ENCODE measurements at places on chromosomes 13 and 19.

- DNase-seq, result no peak
Observed at GRCh38 chr13:93375491-93375890, 148.9 kb downstream of the GPC6 start.

DNA sequence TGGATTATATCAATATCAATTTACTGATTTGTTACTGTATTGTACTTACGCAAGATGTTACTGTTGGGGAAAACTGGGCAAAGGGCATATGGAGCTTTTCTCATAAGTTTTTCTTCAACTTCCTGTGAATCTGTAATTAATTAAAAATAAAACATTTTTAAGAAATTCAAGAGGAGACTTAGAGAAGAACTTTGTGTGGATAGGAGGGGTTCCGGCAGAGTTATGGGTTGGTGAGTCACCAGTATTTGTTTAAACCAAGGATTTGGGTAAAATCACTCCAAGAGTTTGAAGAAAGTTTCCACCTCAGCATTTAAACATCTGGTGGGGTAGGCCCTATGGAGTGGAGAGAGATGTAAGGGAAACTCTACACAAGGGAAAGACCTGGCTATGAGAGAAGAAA is 379.6 kb downstream of the TSHZ3 start:
- DNase-seq, result no peak

DNA sequence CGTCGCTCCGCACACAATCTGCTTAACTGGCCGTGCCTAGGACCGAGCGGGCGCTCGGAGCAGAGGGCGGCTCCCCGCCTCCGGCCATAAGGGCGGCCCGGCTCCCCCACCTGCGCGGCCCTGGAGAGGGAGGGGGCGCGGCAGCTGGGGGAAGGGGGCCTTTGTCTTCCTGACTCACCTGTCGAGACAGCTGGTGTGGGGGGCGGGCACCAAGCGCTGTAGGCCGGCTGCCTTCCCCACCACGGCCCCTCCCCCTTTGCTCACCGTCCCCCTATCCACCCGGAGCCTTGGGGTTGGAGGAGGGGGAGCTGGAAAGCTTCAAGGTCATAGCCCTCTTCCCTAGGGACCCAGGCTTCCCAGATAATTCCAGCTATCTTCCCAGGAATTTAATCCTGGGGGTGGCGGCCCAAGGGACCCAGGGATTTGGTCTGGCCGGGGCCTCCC is 1.2 kb downstream of the VASP start:
- DNase-seq, result peak; percentile 48

GRCh38 chr19:2250766-2251105 is 1.6 kb downstream of the AMH start:
- DNase-seq, result no peak

DNA sequence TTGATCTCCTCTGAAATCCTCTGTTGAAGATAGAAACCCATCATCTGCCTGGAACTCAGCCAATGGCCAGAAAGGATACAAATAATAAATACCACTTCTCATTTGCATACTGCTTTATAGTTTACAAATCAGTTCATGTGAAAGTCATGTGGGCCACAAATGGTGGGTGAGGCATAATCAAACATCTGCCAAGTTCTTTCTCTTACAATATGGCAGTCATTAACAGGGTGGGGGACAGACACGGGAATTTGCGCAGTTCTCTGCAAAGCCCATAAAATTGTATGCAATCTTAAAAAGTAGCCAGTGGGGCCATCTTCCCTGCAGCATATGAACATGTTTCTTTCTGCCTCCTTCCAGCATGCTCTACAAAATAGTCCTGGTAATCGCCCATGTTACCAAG is 59.6 kb downstream of the NUFIP1 start:
- no peak for DNase-seq

DNA sequence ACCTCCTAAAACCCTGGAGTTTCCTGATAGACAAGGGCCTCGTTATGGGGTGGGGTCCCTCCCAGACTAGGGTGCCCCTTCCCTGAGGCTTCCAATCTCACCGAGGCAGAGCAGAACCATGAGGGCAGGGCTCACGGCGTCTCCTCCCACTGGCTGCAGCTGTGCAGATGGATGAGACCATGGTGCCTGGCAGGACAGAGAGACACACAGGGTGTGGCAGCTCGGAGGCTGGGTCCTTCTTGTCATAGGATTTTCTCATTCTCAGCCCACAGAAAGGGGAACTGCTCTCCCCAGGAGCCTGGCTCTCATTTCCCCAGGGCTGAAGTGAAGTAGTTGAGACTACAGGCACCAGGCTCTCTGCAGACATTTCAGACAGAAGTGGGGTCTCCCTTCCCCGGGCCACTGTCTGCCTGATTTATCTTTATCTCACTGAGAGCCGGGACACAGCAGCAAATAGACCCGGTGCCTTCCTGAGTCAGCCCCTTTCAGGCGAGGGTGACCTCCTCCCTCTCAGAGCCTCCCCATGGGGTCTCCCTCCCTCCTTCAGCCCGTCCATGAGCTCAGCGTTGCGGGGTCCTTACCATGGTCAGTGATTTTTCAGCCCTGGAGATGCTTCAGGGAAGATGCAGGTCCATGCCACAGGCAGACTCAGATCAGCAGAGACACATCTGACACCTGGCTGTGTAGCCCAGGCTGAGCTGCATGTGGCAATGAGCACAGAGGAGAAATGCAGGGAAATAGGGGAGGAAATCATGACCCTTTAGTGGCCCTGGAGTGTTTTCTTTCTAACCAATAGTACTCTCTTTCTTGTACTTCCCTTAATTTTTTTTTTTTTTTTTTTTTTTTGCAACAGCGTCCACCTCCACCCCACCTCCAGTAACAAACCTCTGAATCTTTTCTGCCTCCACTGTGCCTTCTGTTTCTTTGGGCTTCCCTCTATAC is at the start of gene LILRA5:
TSS of gene LILRA5 (minus strand) at position 731 of the 942 bp plus-strand sequence. CDS start at position 584, 147 bp downstream.
- DNase-seq, result no peak

Measured in activated T-cell treated with anti-CD3 and anti-CD28 coated beads, Interleukin-2, amount 50 U/mL, for 72 hours (primary cell).